ENCODE measurements at places on chromosomes 2 and 18.

GRCh38 chr2:206163251-206163880 lies 3.7 kb downstream of the EEF1B2 start:
- no peak for DNase-seq

DNA sequence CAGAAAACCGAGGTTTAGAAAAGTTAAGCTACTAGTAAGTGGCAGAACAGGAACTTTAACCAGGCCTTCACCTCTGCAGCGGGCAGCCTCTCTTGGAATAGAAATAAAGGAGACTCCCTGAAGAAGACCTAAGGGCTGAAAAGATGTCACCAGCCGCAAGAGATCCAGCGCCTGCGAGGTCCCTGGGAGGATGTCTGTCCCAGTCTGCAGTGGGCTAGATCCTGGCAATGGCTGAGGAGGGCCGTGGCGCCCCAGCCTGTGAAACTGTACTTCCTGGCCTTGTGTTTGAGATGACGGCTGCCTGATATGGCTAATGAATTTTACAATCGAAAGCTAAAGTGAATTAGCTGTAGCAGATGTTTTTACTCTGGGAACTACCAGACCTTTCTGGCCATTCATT lies 300.6 kb upstream of the SALL3 start:
- DNase-seq = no peak

- no peak for DNase-seq
Measured at GRCh38 chr2:236934656-236935055, 151.0 kb upstream of the COPS8 start.

GRCh38 chr2:168120730-168121129 lies 126.7 kb downstream of the STK39 start:
- no peak for DNase-seq

- DNase-seq = peak; percentile 60
Measured at GRCh38 chr2:217756375-217757107, 246.3 kb downstream of the TNS1 start.

- DNase-seq = no peak
Measured at GRCh38 chr2:98555696-98556095, 52.6 kb downstream of the COA5 start.

DNA sequence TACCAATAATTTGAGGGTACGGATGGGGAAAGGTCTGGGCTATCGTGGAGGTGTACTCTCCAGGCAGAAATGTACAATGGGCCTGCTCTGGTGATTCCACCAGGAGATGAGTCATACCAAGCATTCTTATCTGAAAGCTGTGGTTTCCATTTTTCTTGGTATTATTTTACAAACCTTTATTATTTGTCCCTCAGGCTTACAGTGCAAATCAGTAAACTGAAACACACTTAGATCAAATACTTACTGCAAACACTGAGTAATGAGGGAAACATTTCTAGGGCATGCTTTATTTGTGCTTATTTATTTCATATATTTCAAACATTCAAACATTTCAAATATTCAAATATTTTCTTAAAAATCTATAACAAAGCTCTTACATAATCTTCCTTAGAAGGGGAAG lies 319.8 kb downstream of the RND3 start:
- no peak for DNase-seq

- no peak for DNase-seq
Measured at GRCh38 chr2:98634406-98635092, 26.2 kb downstream of the UNC50 start.

- no peak for DNase-seq
Measured at GRCh38 chr18:76977108-76977621, 154.8 kb downstream of the ZNF236 start.

DNA sequence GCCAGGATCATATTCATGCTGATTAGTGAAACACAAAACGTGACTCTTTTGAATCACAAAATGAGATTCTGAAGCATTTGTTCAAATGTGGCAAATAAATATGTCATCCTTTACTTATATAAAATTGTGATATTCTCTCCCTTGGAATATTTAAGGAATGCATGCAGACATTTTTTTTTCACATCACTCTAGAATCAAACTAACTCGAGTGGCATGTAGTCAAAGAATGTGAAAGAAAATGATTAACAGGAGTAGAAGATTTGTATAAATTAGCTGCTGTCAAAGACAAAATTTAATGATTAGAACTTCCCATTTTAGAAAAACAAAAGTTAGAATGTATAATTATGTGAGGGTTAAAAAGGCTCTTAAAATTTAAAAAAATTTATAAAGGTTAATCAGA lies 721.0 kb upstream of the FAM98A start:
- DNase-seq = no peak

DNA sequence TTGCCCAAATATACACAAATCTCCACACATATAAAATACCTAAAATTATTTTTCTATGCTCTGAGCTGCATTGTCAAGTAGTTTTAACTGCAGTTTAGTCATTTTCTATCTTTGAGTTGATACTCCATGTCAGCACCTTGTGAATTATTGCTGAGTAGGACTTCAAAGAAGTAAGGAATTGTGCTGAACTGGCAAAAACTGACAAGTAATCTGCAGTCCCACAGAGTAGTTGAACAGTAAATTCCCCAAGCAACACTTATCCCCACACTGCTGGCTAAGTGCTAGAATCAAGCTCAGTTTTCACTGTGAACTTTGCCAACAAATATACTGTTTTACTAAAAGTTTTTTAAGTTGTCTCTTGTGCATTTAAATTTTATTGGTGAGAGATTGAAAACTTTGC lies 141.8 kb upstream of the ST6GAL2 start:
- no peak for DNase-seq

- DNase-seq = no peak
Measured at GRCh38 chr2:61281321-61281720, 119.3 kb downstream of the C2orf74 start.

DNA sequence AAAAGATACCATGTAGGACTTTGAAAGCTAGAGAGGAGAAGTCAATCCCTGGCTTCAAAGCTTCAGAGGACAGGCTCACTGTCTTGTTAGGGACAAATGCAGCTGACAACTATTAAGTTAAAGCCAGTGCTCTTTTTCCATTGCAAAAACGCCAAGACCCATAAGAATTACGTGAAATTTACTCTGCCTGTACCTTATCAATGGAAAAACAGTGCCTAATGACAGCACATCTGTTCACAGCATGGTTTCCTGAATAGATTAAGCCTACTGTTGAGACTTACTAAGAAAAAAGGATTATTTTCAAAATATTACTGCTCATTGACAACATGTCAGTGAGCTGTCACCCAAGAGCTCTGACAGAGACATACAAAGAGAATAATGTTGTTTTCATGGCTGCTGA lies 52.9 kb downstream of the ANKRD12 start:
- DNase-seq = no peak

- no peak for DNase-seq
Measured at GRCh38 chr2:188963741-188964140, 10.4 kb upstream of the COL3A1 start.

- DNase-seq = no peak
Measured at GRCh38 chr2:30503007-30503694, 56.1 kb downstream of the LCLAT1 start.

DNA sequence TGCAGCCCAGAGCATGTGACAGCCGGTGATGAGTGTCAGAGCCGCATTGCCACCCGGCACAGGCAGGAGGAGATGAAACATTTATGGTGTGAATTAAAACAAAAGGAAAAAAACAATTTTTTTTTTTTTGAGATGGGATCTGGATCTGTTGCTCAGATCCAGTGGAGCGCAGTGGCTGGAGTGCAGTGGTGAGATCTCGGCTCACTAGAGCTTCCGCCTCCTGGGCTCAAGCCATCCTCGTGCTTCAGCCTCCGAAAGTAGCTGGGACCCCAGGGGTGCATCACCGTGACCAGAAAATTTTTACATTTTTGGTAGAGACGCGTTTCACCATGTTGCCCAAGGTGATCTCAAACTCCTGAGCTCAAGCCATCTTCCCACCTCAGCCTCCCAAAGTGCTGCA lies 182.1 kb upstream of the SALL3 start:
- DNase-seq = no peak

DNA sequence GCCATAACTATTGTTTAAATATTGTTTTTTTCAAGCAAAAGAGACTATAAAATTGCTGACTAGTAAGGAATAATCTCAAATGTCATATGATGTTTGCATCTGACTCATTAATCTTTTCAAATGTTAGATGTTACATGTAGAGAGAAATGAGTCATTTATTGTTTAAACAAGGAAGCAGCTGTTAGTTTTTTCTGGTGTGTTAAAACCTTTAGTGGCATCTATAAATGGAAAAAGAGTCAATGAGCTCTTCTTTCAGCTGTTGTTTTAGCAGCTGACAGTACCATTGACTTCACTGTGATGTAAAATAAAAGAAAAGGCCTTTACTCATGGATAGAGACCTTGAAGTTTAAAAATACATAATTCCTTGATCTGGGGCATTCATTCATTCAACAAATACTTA lies 1.8 kb upstream of the KLHL41 start:
- DNase-seq = no peak

- no peak for DNase-seq
Measured at GRCh38 chr18:53254265-53254664, 914.3 kb downstream of the DCC start.

GRCh38 chr2:100539221-100539620 lies 23.6 kb upstream of the PDCL3 start:
- DNase-seq = no peak

DNA sequence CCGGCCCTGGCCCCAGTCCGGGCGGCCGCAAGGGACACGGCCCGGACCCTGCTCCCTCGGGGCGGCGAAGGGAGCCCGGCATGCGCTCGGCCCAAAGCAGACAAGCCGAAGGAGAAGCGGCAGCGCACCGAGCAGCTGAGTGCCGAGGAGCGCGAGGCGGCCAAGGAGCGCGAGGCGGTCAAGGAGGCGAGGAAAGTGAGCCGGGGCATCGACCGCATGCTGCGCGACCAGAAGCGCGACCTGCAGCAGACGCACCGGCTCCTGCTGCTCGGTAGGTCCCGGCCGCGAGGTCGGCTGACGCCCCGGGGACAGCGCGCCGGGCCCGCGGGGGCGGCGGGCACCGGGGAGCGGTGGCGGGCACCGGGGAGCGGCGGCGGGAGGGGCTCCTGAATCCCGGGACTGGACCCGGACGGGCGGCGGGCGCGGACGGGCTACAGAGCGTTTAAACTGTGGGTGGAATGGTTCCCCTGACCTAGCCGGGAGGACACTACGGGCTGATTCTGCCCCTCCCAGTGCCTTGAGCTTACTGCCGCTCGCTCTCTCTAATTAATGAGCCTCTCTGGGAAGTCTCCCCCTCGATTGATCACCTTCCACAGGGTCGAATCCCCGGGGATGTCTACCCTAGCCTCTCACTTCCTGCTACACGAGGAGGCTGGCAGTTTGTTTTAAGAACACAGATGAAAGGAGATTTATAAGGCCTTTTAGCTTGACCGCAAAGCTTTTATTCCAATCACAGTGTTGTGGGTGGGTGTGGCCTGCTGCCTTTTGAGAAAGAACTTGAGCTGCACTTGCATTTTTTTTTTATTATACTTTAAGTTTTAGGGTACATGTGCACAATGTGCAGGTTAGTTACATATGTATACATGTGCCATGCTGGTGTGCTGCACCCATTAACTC lies 853 bp downstream of the GNAL start:
- no peak for DNase-seq

- no peak for DNase-seq
Measured at GRCh38 chr2:223562078-223562477, 40.1 kb downstream of the SCG2 start.

DNA sequence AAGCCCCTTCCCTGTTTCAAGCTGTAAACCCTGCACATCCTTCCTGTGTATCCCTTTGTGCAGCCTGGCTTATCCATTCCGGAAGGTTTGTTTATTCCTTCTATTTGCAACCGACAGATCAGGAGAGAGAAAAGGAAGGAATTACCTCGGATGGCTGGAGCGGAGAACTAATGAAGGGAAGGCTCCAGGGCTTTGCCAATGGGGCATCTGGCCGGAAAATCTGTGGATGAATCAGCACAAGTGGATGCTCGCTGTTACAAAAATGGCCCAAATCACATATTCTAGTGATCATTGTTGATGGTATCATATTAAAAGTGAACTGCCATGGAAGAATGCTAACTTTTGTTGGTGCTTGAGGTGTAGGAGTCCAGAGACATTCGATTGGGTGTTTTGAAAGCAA lies 97.1 kb downstream of the AQP4 start:
- no peak for DNase-seq

DNA sequence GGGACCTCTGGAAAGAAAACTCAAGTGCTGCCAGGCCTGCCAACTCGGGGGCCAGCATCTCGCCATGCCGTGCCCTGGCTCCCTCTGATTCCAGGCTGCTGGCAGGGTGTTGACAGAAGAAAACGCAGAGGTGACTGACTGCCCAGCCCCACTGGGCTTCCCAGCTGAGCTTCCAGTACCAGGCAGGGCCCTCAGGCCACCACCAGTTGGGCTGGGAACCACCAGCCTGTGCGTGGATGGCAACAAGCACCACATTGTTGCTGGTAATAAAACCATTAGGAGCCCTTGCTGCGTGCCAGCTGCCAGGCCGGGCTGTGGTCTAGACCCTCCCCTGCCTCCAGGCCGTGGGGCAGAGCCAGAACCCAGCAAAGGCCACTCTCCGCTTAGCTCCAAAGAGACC lies 9.2 kb downstream of the DNMT3A start:
- DNase-seq = no peak

DNA sequence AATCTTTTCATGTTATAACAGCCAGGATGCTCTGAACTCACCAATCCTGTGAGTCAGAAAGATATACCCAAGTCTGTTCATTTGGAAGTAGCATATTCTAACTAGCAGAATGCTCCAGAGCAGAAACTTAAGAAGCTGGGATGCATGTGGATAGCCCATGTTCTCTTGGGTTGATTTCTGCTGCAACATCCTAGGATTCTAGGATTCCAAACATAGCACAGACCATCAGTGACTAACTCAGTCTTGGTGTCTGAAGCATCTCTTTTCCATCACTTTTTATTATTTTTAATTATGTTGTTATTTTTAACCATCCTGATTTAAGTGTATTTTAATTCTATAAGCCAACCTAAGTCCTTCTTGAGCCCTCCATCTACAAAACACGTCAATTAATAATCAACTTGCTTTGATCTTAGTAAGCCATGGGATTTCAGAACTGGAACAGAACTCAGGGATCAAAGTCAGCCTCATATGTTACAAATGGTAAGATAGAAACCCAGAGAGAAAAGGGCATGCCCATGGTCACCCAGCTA lies 85.4 kb downstream of the OSR1 start:
- DNase-seq = no peak

GRCh38 chr2:126736133-126736874 lies 80.3 kb downstream of the GYPC start:
- no peak for DNase-seq

- DNase-seq = no peak
Measured at GRCh38 chr2:234980451-234981187, 28.8 kb downstream of the SH3BP4 start.

DNA sequence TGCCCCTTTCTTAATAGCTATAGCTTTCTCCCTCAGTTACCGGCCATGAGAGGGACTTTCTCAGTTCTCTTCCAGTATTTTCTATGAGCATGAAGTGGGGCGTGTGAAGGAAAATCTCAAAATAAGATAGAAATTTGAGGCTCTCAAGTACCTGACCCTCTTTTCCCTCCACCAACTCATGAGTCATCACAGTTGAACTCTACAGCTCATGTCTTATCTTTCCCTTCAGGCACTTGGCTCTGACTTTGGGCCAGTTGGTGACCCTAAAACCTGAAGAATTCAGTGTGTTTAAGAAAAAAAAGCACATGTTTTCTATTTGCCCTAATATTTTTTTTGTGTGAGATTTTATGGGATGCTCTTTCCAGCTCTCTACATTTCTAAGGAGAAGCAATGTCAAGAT lies 896.7 kb upstream of the ZEB2 start:
- no peak for DNase-seq

GRCh38 chr2:146068051-146068450 lies 1548.1 kb upstream of the ZEB2 start:
- DNase-seq = no peak
